ENCODE measurements at places on chromosomes 11 and 22.

- no peak for DNase-seq
These were observed 68.4 kb downstream of the GAS2 start for GRCh38 chr11:22734628-22735345.

DNA sequence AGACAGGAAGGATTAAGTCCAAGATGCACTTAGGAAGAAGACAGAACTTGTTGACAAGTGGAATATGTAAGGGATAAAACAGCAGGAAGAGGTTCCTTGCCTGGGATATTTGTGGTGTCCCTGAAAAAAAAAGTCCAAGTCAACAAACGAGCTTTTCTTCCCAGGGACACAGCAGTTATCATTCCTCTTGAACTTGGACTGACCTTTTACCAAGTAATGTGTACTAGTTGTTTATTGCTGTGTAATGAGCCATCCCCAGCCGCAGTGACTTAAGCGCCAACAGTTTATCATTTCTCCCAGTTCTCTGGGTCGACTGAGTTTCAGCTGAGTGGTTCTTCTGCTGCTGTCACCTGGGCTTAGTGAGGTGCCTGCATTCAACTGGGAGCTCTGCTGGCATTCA is 37.0 kb downstream of the KREMEN1 start:
- no peak for DNase-seq

DNA sequence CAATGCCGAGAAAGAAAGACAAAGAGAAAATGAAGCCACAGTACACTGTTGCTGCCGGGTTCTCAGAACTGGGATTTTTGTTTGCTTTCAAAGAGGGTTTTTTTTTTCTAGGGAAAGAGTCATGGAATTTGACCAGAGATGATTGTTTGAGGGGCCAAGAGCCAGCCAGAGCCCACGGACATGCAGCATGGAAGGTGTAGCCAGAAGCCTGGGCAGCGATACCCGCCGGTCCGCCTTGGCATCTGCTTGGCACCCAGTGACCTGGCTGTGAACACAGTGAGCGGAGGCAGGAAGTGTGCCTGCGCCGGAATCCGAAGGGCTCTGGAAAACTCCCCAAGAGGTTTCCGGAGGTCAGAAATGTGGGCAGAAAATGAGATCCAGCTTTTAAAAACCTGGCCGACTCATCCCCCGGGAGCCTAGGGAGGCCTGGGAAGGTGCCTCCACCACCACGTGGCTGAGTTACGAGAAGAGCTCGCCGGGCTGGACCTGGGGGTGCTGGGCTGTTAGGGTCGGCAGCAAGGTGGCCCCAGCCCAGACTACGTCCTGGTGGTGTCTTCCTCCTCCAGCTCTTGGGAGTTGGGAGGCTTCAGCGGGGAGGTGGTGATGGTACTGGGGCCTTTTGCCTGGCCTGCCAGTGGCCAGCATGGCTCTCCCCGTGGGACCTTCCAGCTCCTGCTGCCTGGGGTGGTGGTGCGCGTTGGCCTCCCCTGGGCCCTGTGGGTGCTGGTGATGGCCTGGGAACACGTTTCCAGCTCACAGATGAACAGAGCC is 61.6 kb upstream of the PPARA start:
- no peak for DNase-seq

DNA sequence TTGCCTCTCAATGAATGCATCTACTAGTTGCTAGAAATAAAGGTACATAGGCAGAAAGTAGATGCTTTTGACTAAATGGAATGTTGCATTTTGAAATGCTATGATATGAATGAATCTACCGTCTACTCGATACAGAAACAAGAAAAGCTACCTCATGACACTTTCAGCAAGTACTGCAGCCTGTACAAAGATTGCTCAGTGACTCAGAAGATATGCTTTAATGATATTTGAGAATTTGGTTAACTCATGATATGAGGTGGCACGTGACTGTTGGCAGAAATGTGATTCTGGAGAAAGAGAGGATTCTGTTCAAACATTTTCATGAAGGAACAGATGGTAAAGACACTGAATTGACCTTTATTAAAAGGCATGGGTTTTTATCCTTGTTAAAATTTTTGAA is 76.0 kb downstream of the HSD17B12 start:
- no peak for DNase-seq

DNA sequence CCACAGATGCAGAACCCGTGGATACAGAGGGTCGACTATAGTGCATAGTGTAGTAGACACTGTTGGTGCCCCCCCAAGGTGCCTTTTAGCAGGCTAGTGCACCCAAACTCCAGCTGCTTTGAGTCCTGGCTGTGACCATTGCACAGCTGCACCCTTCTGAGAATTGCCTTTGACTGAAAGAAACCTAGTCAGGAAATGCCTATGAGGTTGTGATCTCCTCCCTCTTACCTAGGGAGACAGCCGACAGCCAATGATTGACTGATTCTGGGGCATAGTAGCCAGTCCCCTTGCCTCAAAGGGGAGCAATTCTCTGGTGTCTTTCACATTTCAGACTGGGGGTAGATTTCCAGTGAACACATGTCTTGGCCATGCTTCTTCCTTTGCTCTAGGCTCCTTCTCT is 74.2 kb downstream of the DCDC1 start:
- no peak for DNase-seq

DNA sequence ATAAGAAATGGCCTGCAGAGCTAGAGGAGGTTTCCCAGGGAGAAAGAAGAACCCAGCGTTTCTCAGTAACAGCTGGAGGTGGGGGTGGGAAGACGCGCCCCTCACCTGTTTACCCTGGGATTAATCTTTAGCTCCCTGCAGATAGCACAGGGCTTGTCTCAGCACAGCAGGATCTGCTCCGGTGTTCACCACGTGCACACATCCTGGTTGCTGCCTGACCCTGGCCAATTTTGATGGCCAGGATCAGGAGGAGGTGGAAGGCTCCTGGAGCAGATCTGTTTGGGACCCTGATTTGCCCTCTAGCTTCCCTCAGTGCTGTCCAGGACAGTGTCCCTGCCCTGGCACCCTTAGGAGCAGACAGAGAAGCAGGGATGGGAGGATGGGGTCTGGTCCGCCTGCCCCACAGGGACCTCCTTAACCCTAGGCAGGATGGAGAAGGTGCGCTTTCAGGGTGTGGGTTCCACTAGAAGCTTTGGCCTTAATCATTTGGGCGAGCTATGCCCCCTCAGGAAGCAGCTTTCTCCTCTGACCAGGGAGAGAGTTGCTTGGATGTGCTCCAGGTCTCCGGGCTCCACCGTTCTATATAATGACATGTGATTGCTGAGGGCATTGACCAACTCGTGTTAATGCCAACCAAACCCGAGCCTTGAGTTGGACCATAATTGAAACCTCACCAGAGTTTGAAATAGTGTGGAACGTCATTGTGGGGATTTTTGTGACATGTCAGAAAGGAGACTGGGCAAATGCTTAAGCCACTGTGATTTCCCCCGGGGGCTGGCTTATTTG is 19.3 kb downstream of the UPB1 start:
- no peak for DNase-seq

DNA sequence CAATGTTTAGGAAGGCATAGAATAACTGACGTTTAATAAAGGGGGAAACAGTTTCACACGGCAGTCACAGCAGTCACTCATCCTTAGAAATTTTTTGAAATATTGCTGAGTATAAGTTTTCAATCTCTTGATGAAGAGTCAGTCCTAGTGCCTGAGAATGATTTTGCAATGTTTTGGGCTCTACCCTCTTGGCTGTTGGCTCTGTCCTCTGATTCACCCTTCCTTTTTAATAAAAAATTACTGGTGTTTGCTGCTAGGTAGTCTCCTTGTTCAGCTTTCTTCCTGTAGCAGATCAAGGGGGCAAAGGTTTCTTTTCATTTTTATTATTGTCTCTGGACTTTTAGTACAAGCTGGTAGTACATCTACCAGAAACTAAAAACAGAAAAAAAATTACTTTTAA is 194.3 kb upstream of the ANO3 start:
- no peak for DNase-seq

DNA sequence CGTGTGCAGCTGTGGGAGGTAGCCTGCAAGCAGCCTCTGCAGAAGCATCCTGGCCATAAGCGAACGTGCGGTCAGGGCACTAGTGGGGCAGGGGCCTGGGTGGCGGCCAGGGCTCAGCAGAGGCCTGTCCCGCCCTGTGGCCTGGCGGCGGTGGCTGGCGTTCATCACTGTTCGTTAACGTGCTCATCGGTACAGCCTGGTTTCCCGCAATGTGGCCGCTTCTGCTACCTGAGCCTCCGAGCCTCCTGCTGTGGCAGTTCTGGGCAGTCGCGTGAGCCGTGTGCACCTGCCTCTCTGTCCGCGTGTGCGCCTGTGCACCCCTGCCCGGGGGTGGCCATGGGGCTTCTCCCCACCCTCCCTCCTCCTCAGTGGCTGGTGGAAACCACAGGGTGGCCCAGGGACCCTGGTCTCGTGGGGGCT is 117.9 kb downstream of the KCNQ1OT1 start:
- DNase-seq: no peak

DNA sequence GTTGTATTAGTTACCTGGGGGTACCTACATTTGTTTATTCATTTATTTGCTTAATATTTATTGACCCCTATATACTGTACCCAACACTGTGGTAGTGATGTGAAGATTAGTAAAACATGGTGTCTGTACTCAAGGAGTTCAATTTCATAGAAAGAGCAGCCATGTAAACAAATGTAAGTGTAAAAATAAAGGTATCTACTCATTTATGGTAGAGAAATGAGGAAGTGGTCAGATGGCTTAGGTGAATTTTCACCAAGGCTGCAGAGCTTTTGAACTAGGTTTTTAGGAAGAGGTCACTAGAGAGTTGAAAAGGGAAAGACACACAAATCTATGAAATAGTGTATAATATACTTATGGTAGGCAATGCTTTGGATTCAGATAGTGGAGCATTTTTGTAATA is 11.1 kb downstream of the CTR9 start:
- DNase-seq: no peak

- no peak for DNase-seq
These were observed 26.5 kb upstream of the THY1 start for GRCh38 chr11:119449498-119449897.

DNA sequence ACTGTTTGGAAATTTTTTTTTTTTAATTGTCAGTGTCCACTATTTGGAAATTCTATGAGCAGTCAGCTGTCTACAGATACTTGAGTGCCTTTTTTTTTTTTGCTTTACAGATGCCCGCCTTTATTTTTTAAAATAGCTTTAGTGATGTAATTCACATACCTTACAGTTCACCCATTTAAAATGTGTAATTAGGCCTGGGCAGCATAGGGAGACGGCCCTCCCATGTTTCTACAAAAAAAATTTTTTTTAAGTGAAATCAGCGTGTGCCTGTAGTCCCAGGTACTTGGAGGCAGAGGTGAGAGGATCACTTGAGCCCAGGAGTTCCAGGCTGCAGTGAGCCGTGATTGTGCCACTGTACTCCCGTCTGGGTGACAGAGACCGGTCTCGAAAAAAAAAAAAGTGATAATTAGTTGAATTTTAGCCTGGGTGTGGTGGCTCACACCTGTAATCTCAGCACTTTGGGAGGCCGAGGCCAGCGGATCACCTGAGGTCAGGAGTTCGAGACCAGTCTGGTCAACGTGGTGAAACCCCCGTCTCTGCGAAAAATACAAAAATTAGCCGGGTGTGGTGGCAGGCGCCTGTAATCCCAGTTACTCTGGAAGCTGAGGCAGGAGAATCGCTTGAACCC is 1.5 kb downstream of the ZNF143 start:
- DNase-seq: no peak

- no peak for DNase-seq
These were observed 81.9 kb downstream of the MN1 start for GRCh38 chr22:27719535-27720227.

GRCh38 chr11:120229451-120230424 is 10.2 kb upstream of the POU2F3 start:
- no peak for DNase-seq

DNA sequence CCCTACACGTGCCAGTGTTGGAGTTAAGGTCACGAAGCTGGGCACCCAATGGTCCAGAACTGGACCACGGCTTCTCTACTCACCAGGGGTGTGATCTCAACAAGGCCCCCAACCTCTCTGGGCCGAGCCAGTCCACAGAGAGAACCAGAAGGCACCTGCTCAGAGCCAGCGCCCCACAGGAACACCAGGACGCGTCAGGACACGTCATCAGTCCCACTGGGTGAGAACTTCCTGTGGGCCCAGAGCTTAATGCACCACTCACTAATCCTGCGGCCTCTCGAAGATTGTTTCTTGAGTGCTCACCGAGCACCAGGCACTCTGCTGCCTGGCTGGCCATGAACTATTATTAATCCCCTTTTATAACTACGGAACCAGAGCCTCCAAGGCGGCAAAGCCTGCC is 10.1 kb downstream of the PHF21B start:
- no peak for DNase-seq

- no peak for DNase-seq
These were observed 430.3 kb downstream of the AASDHPPT start for GRCh38 chr11:106507645-106508306.

DNA sequence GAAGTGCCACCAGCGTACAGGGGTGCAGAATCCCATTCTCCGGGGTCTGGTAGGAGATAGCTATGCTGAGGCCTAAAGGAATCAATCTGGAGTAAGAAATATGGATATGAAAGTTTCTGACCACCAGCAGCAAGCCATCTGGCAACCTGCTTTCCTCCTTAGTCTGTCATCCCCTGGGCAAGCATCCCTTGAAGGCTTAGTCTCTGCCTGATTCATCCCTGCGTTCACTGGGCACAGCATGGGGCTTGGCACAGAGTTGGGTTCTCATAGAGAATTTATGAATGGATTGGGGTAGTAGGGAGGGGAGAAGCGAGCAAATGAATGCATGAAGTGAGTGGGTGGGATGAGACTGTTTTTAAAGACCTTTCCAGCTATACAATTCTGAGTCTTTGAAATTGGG is 85.8 kb upstream of the NARS2 start:
- no peak for DNase-seq

GRCh38 chr11:133966921-133967598 is 10.3 kb upstream of the IGSF9B start:
- peak; percentile 57 for DNase-seq

DNA sequence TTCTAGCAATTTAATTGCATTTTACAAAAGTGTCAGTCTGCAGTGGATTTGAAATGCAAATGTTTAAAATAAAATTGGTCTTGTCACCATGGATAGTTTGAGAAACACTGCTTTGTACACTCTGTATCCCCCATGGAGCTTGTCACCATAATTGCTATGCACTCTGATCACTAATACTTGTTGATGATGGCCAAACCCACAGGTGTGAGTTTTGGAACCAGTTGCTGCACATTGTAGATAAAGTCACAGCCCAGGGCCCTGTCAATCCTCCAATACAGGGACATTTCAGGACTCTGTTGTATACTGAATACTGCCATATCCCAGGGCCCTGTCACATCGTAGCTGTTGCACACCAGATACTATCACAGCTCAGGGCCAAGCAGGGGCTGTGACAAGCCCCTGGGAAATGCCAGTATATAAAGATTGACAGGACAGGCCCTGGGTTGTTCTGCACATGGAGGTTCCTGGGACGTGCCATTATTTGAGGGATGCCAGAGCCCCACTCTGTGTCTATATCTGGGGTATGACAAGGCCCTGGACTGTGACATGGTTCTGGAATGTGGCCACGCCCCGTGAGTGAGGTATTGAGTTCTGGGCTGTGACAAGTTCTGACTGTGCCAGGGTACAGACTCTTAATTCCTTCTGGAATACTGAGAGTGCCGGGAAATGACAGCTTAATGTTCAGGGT is 27.9 kb upstream of the SMPD1 start:
- no peak for DNase-seq

DNA sequence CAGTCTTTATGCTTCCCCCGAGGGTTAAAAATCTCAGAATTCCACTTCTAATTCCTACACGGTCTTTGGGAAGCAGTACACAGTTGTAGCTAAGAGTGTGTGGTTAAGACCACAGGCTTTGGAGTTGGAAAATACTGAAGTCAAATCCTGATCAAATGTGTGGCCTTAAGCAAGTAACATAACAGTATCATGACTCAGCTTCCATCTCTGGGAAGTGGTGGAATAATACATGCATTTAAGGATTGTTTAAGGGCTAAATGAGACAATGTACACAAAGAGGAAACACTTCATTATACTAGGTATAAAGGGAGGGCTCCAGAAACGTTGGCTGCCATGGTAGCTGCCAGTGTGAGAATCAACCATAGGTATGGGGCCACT is 71.5 kb downstream of the FAT3 start:
- DNase-seq: no peak

Measured in GM12892 (cell line).